GM19239 (cell line): ENCODE measurements at places on chromosomes 11 and 22.

GRCh38 chr11:313787-314553 lies at the start of gene IFITM1:
IFITM1 (plus strand) TSS chr11:314040; CDS start chr11:314171, 131 bp downstream.
- peak; percentile 95 for DNase-seq

- no peak for DNase-seq
Observed at GRCh38 chr11:65421794-65422632, 585 bp upstream of the NEAT1 start.

DNA sequence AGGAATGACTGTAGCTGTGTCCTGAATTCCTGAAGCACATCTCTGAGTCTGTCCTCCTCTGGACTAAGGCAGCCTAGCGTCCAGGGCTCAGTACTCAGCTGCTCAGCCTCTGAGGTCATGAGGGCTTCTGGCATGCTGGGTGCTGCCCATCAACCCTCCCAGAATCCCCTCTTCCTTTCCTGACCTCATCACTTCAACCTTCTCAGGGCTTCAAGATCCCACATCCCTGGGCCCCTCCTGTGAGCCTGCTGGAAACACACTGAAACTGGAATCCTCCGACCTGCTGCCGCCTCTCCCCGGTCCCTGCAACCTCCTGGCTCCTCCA lies 803 bp downstream of the KRTAP5-8 start:
- no peak for DNase-seq

- peak; percentile 62 for DNase-seq
Observed at GRCh38 chr22:30890686-30891442, 77.7 kb downstream of the MORC2 start.

DNA sequence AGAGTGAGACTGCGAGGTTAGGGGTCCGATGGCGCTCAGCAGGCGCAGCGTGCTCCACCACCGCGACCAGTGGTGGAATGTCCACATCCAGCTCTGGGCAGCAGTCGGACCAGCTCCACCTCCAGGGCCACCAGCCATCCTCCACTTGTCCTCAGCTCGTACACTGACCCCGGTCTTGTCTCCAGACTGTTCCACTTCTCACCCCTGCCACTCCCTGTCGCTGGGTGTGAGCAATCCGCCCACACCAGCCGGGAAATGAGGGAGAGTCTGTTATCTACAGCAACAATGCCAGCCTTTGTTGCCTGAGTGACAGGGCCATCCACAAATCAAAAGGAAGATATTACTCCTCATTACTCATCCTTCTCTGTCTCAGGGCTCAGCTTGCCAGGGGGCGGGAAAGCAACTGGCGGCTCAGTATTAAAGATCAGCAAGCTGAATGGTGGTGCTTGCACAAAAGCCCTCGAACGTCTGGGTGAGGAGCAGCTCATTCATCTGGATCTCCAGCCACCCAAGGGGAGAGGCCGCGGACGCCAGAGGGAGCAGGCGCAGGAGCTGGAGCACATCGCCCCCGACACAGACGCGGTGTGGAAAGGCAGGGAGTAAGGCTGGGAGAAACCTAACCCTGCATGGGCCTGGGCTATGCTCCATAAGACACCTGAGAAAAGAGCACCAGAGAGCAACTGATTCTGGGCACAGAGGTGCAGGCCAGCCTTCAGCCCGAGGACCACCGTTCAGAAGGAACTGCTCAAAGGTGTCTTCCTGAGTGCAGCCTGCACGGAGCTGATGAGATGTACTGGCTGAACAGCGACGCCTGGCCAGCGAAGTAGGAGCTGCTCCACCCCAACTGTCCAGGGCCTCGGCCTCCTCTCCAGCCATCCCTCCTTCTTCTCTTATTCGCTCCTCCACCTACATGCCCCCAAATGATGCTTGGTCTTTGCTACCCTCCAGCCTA lies 21.9 kb downstream of the IGSF9B start:
- no peak for DNase-seq

- DNase-seq = no peak
Observed at GRCh38 chr11:126133901-126134300, 71.2 kb upstream of the CDON start.

- no peak for DNase-seq
Observed at GRCh38 chr11:130216221-130216550, 56.6 kb downstream of the ST14 start.

GRCh38 chr11:20205807-20206206 lies 45.5 kb upstream of the DBX1 start:
- no peak for DNase-seq

- DNase-seq = no peak
Observed at GRCh38 chr11:78100261-78100660, 20.6 kb upstream of the NDUFC2 start.

DNA sequence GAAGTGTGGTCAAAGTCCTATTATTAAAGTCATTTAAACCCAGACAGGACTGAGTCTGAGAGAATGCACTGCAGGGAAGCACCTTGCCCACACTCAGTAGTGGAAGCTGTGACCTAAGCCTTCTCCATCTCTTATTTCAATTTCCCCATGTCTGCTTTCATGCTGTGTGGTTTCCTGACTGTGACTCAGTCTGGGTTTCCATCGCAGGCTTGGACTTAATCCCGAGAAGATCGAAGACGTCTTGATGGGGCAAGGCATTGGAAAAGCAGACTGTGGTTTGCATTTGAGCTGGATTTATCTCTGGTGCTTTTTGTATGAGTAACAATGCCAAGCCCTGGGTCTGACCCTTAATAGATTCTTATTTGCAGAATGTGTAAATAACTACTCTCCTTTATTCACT lies 238.9 kb downstream of the NTM start:
- no peak for DNase-seq

DNA sequence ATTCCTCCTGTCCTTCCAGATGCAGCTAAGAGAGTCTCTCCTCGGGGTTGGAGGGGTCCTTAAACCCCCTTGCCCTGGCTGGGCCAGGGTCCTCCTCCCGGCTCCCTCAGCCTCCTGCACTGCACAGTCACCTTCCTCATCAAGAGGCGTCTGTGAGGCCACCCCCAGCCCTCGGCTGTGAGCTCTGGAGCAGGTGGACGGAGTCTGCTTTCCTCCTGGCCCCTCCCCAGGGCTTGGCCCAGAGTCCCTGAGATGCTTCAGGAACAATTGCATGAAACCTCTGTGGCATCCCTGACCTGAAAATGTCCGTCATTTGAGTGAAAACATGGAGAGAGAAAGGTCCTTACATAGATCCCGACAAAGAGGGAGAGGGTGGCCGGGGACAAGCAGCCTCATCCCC lies 6.7 kb upstream of the FGF3 start:
- no peak for DNase-seq

- no peak for DNase-seq
Observed at GRCh38 chr11:76232026-76232665, 25.8 kb upstream of the WNT11 start.

GRCh38 chr22:31754813-31755212 lies 994 bp downstream of the DEPDC5 start:
- no peak for DNase-seq

DNA sequence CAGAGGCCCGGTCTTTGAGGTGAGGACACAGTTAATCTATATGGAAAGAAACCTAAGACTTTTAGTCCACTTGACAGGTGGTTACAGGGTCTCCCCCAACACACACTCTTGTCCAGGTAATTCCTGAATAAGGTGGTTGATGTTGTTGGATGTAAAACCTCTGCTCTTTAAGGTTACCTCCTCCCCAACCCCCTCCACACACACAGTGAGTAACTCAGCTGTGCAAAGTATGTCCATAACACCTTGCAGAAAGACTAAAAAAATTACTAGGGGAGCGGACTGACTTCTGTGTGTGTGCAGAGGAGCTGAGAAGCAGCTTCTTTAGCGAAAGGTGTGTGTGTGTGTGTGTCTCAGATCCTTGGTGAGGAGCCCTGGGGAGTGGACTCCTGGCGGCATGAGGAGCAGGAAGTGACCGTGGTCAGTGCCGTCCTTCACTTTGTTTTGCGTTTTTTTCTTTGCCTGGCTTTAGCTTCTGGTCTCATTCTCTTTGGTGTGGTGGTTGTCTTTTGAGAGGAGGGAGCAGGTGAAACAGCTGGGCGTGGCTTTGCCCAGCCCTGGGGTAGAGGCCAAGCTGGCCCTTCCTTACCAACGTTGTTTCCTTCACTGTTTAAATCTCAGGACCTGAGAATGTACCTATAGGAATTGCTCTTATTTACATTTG lies 1.7 kb downstream of the ZBED4 start:
- DNase-seq = no peak

DNA sequence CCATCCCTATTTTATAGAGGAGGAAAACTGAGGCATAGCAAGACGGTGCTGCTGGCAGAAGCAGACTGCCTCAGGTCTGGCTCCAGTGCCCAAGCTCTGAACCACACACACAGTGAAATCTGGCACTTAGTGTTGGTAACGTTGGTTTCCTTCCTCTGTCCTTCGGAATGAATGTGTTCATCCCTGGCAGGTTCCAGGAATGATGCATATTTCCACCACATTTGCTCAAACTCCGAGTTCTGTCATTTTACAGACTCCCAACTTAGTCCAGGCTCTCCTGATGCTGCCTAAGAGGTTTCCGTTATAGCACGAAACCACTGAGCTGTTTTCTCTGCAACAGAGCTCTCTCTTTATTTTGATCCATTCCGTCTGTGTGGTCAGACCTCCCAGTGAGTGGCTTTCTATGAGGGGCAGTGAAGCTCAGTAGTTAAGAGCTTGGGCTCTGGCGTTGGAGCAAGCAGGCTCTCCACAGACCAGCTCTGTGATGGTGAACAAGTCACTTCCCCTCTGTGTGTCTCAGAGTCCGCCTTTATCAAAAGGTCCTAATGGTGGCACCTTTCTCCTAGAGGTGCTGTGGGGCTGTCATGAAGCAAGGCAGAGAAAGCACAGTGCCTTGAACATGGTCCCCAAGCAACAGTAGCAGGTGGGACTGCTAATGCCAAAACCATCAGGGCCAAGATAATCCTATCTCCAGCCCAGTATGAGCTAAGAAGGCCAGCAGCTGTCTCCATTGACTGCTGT lies 200.3 kb downstream of the MYO18B start:
- DNase-seq = no peak

GRCh38 chr11:106524436-106524835 lies 447.0 kb downstream of the AASDHPPT start:
- no peak for DNase-seq

DNA sequence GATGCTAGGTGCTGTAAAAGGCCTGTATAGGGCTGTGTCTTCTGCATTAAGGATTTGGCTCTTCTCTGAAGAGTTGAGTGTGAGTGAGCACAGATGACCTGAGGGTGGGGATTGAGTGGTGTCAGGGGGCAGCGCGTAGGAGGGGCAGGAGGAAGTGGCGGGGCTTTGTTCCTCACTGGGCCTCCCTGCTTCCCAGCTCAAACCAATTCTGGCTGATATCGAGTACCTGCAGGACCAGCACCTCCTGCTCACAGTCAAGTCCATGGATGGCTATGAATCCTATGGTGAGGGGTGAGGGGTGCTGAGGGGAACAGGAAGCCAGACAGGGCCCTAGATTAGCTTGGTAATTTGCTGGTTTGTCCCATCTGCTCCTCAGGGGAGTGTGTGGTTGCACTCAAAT lies 9.1 kb downstream of the PHOX2A start:
- DNase-seq = no peak

- DNase-seq = no peak
Observed at GRCh38 chr11:70164705-70165104, 38.4 kb upstream of the FADD start.

DNA sequence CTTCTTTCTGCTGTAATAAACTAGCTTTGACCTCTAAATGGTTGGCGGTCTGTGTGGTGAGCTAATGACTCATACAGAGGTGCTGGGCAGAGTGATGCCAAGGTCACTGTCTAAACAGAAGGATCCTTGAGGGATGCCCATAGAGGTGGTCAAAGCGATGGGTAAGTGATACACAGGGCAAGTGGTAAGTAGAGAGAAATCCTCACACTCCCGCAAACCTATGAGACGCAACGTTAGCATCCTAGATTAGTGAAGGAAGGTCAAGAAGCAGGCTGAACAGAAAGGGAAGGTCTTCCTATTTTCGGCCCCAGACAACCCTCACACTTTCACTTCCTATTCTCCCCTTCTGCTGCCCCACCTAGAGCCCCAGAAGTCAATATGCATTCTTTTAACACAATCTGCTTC lies 65.6 kb upstream of the SESN3 start:
- DNase-seq = peak; percentile 37
